ENCODE measurements at places on chromosomes 3 and 15.

DNA sequence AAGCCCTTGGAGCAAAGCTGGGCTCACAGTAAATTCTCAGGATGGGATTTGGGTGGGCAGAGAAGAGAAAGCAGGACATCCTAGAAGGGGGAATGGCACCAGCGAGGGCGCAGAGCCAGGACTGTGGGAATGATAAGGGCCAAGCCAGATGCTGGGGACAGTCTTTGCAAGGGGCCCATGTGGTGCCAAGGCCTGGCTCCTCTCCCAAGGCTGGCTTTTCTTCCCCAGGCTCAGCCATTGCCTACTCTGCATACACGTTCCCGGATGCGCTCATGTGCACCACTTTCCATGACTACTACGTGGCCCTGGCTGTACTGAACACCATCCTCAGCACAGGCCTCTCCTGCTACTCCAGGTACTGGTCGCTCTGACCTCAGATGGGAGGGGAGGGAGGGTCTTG, 24.7 kb upstream of the KIF23 start:
- DNase-seq, result no peak

DNA sequence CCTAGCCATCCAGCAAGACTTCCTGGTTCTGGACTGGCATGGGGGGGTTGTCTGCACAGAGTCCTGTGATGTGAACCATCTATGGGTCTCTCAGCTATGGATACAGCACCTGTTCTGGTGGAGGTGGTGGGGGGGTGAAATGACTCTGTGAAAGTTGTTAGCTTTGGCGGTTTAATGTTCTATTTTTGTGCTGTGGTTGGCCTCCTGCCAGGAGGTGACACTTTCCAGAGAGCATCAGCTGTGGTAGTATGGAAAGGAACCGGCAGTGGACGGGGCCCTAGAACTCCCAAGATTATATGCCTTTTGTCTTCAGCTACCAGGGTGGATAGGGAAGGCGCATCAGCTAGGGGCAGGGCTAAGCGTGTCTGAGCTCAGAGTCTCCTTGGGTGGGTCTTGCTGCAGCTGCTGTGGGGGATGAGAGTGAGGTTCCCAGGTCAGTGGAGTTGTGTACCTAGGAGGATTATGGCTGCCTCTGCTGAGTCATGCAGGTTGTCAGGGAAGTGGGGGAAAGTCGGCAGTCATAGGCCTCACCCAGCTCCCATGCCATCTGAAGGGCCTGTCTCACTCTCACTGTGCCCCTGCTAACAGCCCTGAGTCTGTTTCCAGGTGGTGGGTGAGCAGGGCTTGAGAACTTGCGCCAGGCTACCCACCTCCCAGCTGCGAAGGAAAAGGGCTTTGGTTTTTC, 7.1 kb upstream of the LARS2 start:
- no peak for DNase-seq

- DNase-seq, result no peak
Measured at GRCh38 chr15:70146162-70146561, 48.4 kb upstream of the TLE3 start.

GRCh38 chr15:56286213-56286612, 42.5 kb upstream of the RFX7 start:
- DNase-seq, result no peak

- no peak for DNase-seq
Measured at GRCh38 chr15:93270937-93271467, 182.0 kb upstream of the RGMA start.

DNA sequence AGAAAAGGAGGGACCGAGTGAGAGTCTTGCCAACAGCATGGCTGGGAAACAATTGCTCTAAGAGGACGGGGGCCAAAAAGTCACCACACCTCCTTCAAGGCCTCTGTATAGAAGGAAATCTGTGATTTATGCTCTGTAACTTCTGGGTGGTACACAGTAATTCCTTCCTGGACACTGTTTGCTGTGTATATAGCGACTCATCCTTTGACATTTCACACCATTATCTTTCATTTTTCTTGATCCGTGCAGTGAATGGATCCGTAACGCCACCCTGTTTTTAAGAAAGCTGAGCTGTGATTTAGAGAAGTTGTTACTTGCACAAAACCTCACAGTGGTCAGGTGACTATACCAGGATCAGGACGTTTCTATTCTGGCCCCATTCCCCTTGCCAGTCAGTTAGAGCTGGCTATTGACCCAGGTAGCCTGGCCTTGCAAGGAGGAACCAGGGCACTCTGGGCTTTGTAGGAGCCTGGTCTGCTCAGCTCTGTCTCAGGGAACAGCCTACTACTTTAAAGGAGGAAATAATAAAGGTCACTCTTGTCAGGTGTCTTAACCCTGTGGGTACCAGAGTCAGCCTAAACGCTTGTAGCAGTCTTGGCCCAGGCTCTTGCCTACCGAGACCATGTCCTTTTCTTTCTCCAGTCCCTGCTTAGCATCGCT, 86.5 kb upstream of the MYZAP start:
- no peak for DNase-seq

- no peak for DNase-seq
Measured at GRCh38 chr15:37109872-37110572, 9.7 kb upstream of the MEIS2 start.

- no peak for DNase-seq
Measured at GRCh38 chr15:63494408-63494807, 10.0 kb upstream of the USP3 start.

DNA sequence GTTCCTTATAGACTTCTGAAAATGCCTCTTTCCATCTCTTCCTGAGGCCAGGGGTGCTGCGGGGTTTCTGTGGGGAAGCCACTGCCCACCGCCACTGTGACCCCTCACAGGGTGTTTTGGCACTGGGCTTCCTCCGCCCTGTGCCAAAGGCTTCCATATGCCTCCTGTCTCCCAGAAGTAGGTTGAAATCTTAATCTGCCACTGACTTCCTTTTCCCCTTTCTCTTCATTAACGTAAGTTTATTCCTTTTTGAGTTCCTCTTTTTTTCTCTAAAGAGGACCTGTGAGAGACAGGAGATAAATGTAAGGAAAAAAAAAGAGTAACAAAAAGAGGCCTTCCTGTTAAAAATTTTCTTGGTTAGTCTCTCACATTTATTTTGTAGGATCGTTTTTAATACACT, 220.5 kb downstream of the CTNNB1 start:
- DNase-seq, result no peak

DNA sequence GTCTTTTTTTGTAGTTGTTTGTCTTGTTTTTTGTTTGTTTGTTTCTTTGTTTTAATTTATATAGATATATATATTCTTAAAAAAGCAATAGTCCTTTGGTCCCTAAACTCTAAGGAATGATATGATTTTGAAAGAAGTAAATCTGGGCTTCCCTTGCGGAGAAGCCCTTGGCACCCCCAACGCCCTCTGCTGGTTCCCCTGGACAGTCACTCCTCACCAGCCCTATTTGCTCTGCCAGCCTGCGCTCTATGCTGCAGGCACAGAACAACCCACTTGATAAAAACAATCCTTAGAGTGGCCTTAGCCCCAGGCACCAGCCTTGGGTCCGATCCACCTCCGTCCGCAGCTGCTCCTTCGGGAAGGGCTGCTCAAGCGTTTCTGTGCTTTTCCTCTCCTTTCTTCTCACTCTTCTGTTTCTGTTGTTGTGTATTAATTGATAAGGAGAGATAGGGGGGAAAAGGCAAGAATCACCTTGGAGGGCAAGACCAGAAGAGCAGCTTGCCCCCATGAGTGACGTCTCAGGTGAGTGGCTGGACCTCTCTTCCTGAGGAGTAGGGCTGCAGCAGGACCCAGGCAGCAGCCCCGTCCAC, 13.7 kb upstream of the PARP6 start:
- DNase-seq, result peak; percentile 31

DNA sequence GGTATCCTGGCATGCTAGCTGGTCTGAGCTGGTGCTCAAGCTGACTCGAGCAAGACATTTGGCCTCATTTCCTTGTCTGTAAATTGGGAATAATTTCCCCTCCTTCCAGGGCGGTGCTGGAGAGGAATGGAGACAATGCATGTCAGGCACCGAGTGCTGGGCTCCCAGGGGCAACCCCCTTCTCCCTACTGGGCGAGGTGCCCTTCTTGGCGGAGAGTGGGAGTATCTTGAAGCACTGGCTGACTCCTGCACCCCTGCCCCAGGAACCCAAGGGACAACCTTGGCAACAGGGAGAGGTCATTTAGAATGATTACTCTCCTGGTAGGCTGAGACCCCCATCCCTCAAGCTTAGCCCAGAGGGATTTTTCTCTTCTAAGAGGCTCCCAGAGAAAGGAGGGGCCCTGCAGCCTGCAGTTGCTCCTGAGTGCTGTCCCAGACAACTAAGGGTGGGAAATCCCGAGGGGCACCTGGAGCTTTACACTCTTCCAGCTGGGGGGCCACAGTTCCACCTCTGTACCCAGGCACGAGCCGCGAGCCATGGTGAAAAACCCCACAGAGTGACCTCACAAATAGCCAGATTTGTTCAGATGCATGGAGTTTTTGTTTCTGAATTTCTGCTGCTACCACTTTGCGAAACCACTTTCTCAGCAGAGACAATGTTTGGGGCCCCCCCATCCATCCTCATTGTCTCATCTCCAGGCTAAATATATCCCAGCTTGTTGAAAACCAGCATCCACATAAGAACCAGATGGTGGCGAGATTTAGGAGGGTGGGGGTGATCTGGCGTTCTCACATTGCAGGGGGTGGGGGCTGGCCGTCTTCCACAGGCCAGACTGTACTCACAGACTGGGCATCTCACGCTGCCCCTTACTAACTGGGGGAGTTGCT, 44.8 kb downstream of the ABTB1 start:
- DNase-seq, result no peak

- no peak for DNase-seq
Measured at GRCh38 chr3:181279239-181279565, 289.7 kb upstream of the DNAJC19 start.

- DNase-seq, result no peak
Measured at GRCh38 chr3:11350374-11350773, 78.2 kb downstream of the ATG7 start.

DNA sequence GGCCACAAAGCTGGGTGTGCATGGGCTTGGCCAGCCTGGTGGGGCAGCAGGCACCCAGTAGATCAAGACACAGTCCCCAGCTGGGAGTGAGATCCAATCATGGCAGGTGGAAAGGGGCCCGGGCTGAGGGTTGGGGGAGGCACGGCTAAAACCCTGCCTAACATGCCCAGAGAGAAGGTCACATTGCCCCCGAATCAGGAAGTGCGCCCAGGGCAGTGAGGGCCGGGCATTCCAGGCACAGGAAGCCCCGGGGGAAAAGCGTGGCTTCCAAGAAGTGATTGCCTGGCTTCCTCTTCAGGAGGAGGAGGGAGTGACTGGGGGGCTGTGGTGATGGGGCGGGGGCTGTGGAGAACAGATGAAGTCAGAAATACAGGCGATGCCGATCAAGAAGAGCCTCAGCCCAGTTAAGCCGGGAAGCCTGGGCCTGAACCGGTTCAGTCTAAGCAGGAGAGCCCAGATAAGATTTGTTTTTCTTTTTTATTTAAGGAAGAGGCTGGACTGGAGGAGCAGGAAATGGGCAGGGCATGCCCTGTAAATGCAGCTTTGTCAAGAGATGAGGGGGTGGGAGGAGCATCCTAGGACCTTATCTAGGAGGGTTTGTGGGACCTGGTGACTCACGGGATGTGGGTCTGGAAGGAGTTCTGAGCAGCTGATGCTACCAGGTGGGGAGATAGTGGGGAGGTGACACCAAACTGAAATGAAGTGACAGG, 83.9 kb downstream of the CHSY1 start:
- DNase-seq, result peak; percentile 3

GRCh38 chr3:191372122-191372521, 41.8 kb upstream of the UTS2B start:
- no peak for DNase-seq

DNA sequence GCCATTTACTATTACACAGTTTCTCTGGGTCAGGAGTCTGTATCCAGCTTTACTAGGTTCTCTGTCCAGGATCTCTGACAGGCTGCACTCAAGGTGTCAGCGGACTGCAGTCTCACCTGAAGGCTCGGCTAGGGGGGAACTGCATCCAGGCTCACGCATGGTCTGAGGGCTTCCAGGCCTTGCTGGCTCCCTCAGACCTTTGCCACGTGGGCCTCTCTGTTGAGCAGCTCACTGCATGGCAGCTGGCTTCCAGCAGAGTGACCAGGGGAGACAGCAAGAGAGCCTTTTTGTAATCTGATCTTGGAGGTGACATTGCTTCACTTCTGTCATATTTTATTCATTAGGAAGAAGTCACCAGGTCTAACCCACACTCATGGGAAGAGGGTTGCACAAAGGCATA, 152.3 kb downstream of the CACNA2D3 start:
- DNase-seq, result no peak

DNA sequence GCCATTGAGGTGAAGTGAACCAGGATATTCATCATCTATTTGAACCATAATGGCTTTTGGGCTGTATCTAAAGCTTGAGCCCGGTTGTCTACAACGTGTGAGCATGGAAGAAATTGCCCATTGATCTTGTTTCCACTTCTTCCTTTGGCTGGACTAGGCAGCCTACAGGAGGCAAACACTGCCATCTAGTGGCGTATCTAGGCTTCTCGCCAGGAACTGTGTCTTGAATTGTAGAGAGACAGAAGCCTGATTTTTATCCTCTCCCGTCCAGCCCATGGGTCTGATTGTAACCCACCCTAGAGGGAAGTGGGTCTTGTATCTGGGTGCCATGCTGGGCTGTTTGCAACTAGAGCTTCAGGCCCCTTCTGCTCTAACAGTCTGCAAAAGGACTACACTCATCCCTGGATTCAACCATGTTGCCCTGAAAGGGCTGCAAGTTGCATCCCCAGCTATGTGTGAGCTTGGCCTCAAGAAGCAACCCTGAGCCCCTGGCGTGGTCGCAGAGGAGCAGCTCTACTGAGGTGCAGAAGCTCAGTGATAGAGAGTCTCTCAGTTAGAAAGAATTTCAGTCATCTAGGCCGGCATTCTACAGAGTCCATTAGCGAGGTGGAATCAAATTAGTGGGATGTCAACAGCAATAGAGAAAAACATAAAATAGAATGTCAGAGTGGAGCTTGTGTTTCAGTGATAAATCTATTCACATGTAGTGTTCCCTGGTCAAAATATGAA, 170.2 kb upstream of the UMPS start:
- DNase-seq, result peak; percentile 9

GRCh38 chr3:127196002-127196401, 3.1 kb downstream of the PRR23E start:
- no peak for DNase-seq

- no peak for DNase-seq
Measured at GRCh38 chr3:190557296-190557695, 43.4 kb downstream of the IL1RAP start.

DNA sequence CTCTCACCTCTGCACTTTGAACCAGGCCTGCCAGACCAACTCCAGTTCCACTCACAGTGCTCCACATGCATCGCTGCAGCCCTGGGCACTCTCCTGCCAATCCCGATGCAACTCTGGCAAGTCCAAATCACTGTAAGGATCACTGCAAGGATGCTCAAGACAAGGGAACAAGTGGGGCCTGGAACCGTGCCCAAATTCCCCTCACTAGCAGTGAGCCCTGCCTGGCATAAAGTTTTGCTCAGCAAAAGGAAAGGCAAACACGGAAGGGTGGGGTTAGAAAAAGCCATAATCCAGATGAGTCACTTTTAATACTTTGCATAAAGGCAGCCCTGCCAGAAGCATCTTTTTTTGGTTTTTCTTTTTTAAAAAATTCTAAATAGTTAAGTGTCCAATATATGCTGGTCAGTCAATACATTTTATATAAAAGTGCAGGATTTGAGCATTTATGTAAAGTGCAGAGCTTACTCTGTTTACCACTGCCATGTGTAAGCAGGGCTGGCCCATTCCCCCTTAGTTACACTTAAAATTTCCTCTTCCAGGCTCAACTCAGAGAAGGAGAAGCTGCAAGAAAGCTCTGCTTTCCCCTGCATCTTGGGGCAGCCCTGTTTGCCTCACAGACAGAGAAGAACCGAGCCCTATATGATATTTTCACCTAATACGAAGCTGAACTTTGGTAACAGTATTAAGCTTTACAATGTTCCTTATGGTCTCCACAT, 102.2 kb downstream of the CD47 start:
- no peak for DNase-seq
